Activated gamma-delta T cell (primary cell): ENCODE measurements at places on chromosomes 2 and 18.
A peak's percentile ranks its signal among the peaks of the same experiment; 100 is the strongest.

DNA sequence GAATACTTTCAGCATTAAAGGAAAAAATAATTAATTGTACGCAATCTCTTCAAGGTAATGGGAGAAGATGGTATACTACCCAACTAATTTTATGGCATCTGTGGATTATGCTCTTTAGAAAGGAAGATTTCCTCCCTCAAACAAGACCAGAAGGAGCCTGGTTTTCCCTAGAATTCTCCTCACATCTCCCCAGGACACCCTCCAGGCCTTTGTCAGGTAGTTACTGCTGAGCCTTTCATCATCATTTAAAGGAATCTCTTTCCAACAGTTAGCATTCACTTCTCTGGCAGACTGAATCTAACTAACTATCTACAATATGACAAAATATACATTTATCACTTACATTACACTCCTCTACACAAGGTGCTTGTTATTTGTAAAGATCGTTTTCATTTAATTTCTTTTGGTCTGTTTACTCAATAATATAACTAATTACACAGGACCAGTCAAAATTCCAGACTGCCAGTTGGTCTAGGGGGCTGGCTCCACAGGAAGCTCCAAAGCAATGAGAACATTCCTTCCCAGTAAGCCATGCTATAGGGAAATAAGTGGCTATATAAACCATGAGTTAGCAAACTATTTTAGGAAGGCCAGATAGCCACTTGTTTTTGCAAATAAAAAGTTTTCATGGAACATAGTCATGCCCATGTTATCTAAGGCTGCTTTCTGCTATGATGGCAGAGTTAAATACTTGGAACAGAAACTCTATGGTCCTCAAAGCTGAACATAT, 19.1 kb downstream of the ZNF24 start:
- DNase-seq = no peak

- no peak for DNase-seq
Measured at GRCh38 chr18:5710235-5710634, 166.4 kb upstream of the EPB41L3 start.

GRCh38 chr18:3453540-3454364, 3.8 kb downstream of the TGIF1 start:
- peak; percentile 7 for DNase-seq

GRCh38 chr18:58538604-58539386, 90.1 kb downstream of the ALPK2 start:
- DNase-seq = no peak

- no peak for DNase-seq
Measured at GRCh38 chr18:400456-400855, 100.0 kb downstream of the COLEC12 start.

GRCh38 chr2:222283634-222284033, 15.2 kb downstream of the PAX3 start:
- DNase-seq = no peak

DNA sequence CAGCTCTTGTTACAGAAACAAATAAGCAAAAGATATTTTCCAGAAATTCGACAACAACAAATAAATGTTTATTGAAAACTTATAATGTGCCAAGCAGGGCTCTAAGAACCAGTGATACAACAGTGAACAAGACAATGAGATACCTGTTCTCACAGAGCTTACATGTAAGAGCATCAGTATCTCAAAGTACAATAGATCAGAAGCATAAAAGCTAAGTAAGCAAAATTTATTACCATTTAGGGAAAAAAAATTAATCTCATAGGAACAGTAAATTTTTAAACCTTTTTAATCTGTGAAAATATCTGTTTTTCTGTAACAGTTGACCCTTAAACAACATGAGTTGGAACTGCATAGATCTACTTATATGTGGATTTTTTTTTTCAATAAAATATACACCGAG, 20.9 kb downstream of the ROCK1 start:
- no peak for DNase-seq

DNA sequence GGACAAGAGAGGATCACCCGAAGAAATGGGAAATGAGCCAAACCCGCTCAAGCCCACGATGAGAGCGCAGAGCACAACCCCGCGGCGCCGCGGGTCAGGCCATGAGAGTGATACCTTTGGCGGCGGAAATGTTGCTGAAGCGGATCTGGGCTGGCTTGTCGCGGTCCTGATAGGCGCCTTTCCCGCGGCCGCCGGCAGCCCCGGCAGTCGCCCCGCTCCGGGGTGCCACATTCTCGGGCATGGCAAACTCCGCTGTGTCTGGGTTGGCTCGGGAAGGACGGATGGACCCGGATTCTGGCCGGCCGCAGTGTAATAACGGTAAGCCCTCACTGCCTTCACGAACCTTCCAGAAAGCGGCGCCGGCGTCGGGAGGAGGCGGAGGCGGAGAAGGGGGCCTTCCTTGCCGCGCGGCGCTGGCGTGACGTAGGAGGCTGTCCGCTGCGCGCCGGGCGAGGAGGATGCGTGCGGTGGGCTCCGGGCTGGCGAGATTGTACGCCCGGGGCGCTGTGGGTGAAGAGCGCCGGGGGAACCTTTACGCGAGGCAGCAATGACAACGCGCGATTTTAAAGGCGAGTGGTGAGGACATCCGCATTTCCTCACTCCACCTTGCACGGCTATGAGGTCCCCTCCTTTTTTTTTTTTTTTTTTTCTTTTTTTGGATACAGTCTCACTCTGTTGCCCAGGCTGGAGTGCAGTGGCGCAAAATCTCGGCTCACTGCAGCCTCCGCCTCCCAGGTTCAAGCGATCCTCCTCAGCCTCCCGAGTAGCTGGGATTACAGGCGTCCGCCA, at the start of gene CCT4:
Gene CCT4 (minus strand): TSS at position 390 of the 789 bp plus-strand sequence. CDS start 149 bp downstream, at position 241.
- peak; percentile 83 for DNase-seq

GRCh38 chr18:62979176-62979575, 263.8 kb downstream of the PHLPP1 start:
- DNase-seq = no peak

DNA sequence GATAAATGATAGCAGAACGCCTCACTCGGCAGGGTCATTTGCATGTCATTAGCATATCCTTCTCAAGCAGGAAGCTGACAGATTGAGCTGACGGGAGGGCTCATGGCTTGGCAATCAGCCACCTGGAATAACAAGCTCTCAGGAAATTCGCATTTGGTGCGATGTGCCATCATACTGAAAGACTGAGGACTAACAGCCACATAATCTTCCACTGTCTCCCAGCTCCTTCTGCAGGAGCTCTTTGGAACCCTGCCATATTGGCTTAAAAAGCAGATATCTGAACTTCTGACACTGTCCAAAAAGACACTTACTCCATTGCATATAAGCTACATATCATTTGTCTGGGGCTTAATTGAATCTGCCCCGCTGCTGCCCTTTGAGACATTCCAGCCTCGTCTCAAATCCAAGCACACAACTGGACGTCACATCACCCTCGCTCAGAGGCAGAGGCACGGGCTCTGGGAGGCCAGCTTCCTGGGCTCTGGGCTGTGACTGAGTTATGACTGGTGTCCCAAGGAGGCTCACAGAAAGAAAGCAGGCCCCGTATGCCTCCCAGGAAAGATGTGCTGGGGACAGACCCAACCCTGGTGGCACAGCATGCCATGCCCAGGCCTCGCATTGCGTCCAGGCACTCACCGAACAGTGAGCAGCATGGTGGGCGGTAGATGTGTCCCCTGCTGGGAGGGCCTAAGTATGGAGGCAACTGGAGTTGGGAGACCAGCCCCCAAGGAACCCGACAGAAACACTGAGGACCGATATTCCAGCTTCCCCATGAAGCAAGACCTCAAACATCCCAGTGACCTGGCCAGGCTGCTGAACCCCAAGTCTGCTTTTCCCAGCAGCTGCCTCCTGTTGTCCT, 228.0 kb downstream of the ATAD2B start:
- no peak for DNase-seq

GRCh38 chr2:8805278-8806210, 31.9 kb downstream of the KIDINS220 start:
- DNase-seq = no peak

- DNase-seq = no peak
Measured at GRCh38 chr18:63025251-63026090, 294.1 kb downstream of the BCL2 start.

GRCh38 chr2:46632349-46632748, 153.0 kb downstream of the TMEM247 start:
- DNase-seq = no peak

DNA sequence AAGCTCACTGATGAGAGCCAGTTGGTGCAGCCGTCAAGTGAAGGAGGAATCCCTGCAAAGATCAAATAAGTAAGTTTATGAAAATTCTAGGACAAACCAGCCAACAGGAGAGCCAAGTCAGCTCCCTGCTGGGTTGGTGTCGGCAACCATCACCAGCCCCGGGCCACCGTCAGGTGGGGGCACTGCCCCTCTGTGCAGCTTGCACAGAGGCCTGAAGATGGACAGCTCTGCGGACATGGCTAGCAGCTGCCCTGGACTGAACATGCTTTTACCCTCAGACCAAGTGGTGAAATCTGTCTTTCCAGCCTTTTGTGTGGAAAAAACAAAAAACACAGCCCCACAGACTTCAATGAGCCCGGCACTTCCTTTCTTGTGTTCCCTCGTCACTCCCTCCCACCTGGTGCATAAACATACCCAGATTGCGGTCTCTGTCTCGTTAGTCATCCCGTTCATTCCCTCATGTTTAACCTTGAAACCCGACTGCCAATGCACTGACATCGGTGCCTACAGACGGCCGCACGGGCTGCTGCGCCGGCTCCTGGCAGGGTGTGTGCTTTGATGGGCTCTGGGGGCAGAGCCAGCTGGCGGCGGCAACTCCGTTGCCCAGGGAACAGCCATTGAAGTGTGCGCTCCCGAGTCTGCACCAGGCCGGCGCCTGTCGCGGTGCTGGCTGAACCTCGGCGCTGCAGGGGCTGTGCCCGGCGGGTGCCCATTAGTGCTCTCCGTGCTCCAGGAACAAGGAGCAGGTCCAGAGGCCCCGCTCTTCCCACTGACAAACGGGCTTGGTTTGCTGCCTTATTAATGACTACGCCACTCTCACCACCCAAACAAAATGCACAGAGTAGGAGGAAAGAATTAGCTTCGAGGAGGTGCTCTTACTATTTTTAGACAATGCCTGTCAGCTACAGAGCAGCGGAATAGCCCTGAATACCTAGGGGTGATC, 95.3 kb downstream of the EIPR1 start:
- DNase-seq = no peak

DNA sequence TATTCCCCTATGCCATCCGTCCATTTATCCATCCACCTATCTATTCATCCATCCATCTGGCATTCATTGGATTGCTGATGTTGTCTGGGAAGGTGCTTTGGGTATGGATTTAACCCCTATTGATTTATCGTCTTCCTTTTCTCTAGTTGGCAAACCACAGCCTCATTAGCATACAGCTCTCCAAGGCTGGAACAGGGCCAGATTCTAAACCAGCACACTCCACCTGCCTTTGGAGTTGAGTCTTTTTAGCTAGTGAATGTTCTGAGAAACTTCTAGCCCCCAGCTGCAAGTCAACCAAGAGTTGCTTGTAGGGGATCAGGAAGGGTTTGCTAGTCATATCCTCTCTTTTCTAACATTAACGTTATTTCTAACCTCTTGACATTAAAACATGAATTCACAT, 90.7 kb downstream of the NRP2 start:
- no peak for DNase-seq

DNA sequence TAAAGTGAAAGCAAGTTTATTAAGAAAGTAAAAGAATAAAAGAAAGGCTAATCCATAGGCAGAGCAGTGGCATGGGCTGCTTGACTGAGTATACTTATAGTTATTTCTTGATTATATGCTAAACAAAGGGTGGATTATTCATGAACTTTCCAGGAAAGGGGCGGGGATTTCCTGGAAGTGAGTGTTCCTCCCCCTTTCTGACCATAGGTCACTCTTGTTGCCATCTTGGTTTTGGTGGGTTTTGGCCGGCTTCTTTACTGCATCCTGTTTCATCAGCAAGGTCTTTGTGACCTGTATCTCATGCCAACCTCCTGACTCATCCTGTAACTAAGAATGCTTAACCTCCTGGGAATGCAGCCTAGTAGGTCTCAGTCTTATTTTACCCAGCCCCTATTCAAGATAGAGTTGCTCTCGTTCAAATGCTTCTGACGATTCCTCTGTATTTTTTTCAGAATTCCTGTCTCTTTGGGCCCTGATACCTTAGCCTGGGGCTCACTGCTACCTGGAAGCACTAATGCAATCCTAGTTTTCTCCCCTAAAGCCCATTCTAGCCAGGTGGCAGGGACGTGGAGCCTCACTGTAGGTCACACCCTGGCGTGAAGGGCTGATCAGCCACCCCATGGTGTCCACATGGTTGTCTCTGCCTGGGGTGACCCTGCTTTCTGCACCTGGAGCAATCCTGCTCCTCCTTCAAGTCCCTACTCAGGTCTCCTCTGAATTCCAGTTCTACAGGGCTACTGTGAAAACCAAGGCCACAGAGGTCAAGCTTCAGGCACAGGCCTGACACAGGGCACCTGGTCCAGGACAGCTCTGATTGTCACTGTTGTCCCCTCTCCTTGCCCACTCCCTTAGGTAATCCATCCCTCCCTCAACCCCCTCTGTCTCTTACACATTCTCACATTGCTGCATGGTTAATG, 6.0 kb upstream of the SLC35F6 start:
- no peak for DNase-seq

- DNase-seq = no peak
Measured at GRCh38 chr18:11175266-11175979, 26.1 kb upstream of the PIEZO2 start.

GRCh38 chr2:120293096-120294007, 40.7 kb downstream of the RALB start:
- no peak for DNase-seq

DNA sequence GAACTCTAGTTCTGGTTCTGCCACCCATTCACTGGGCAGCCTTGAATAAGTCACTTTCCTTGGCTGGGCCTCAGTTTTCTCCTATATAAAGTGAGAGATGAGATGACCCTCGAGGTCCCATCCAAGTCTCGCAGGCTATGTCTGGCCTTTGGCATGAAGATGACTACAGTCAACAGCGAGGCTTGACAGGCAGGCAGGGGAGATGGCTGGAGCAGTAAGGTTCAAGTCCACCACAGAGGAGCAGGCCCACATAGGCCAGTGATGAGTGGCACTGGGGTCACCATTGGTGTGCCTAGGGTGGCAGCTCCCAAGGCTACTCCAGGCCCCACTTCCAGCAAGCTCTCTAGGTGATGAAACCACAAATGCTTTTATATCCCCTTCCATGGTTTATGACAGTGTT, 161.4 kb downstream of the ZFP36L2 start:
- no peak for DNase-seq

DNA sequence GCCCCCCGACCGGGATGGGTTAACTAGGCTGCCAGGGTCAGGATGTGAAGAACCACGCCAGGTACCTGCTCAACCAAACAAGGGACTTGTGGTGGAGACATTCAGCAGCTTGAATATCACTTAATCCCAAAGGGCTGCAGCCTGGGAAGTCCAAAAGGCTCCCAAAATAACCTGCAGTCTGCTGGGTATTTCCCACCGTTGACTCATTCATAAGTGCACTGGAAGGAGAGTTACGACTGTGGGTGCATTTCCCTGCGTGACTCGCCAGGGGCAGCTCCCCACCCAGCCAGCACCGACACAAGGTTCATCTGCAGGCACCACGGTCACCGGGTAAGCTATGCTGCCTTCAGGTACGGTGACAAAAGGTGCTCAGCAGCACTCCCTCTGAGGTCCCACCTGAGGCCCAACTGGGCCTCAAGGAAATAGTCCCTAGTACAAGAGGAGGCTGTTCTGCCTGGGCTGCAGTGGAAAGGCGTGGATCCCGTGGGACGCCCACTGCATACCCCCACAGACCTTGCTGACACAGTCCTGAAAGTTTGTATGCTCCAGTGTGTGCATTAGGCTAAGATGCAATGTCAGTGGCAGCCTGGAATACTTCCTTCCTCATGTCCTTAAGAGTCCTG, 86.5 kb downstream of the UXS1 start:
- no peak for DNase-seq
